ENCODE measurements at places on chromosomes 11 and 22.

DNA sequence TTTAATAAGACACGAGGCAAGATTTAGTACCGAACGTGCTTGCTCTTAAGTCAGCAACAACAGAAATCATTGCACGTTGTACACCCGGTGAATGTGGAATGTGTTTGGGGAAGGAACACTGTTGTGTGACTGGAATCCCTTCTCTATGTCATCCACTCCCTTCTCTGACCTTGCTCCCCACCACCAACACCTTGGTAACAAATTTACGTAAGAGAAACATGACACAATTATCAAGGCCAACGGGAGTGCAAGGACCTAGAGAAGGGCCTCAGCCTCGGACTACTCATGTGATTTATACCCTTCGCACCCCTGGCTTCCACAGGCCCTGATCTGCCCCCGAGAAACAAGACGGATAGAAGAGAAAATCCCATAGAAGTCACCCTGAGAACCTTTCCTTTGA lies 236.2 kb downstream of the LARGE1 start:
- DNase-seq, result no peak

DNA sequence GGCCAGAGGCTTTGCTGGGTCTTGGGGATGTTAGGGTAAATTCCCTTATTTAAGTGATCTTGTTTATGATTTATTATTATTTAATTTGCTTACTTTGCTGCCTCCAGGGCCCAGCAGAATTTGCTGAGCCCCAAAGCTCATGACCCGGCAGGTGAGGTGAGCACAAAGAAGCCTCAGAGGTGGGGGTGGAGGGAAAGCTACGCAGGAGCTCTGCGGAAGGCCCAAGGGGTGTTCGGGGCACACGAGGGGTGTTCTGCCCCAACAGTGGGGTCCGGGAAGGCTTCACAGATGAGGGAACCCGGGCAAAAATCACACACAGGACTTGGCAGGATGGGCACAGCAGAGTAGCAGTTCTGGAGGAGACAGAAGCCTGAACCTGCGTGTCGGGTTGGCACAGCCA lies 6.7 kb upstream of the LINC01488 start:
- DNase-seq, result no peak

- DNase-seq, result no peak
Observed at GRCh38 chr11:12160680-12161079, 50.3 kb downstream of the MICAL2 start.

- DNase-seq, result no peak
Observed at GRCh38 chr22:39785232-39785631, 108.3 kb downstream of the ENTHD1 start.

GRCh38 chr11:107397357-107397756 lies 60.3 kb downstream of the CWF19L2 start:
- DNase-seq, result no peak

DNA sequence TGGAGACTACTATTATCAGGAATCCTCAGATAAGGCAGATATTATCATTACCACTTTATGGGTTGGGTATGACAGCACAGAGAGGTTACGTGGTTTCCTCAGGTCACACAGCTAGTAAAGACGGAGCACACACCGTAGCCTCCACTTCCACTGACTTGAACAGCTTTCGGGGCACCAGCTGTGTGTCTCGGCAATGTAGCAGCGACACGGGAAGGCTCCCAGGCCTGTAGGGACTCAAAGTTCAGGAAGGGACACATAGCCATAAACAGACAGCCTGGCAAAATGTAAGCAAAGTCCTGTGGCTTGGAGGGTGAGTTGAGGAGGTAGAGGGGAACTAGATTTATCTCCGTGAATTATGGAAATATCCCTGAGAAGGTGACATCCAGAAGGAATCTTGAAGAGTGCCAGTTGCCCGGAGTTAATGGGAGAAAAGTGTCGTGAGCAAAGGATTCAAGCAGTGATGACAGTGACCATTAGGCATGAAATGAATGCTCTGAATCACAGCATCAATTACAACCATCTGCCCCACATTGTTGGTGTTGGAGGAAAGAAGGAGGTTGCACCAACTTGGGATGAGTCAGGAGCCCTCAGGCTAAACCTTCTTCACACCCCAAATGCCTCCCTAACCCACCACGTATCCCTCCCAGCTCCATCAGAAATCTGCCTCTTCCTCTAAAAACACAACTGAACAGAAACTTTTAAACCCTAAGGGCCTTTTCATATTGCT lies 106.7 kb upstream of the ASPHD2 start:
- DNase-seq, result no peak

GRCh38 chr11:129702410-129703398 lies 112.9 kb upstream of the TMEM45B start:
- DNase-seq, result no peak

GRCh38 chr11:44557464-44557863 lies 8.0 kb upstream of the CD82 start:
- DNase-seq, result no peak

- peak; percentile 50 for DNase-seq
Observed at GRCh38 chr11:72812967-72813739, 1.1 kb upstream of the ATG16L2 start.

GRCh38 chr22:38870312-38870741 lies 1.7 kb downstream of the CBX6 start:
- peak; percentile 77 for DNase-seq

GRCh38 chr11:71309181-71309580 lies 56.8 kb upstream of the SHANK2 start:
- DNase-seq, result no peak

GRCh38 chr11:70063555-70063954 lies 14.6 kb upstream of the ANO1 start:
- DNase-seq, result no peak

- no peak for DNase-seq
Observed at GRCh38 chr11:132655187-132655855, 877.0 kb downstream of the OPCML start.

DNA sequence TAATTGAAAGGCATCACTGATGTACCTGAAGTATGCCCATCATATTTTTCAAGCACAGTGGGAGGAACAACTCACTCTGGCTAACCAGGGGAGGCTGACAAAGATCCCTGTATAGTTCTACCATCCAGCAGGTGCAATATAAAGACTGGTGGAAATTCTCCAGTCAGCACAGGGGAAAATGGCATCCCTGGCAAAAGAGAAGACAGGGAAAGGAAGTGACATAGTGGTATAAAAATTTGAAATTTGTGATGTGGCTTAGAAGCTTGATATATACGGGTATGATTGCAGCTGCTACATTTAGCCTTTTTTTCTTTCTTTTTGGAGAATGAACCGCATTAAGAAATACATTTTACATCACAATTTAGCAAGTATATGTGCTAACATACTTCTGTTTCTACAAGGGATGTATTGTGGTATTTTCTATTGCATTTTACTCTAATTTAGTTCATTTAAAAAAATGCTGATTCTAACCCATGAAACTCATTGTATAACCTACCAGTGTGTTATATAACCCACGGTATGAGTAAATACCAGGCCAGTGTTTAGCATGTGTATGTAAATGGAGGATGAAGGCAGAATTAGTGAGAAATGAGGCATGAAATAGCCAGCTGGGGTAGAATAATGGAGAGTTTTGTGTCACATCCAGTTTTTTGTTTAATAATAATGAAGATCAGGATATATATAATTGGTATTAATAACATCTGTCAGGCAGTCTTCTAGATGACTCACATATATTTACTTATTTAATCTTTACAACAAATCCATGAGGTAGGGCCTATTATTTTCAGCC lies 186.1 kb downstream of the ARHGAP42 start:
- DNase-seq, result no peak

GRCh38 chr11:113213549-113213948 lies 100.8 kb upstream of the TTC12 start:
- no peak for DNase-seq

GRCh38 chr11:86097980-86098379 lies 29.1 kb upstream of the PICALM start:
- DNase-seq, result no peak

- DNase-seq, result no peak
Observed at GRCh38 chr22:49918911-49919881, 762 bp downstream of the CRELD2 start.

GRCh38 chr11:82944198-82944597 lies 42.7 kb downstream of the DDIAS start:
- no peak for DNase-seq

DNA sequence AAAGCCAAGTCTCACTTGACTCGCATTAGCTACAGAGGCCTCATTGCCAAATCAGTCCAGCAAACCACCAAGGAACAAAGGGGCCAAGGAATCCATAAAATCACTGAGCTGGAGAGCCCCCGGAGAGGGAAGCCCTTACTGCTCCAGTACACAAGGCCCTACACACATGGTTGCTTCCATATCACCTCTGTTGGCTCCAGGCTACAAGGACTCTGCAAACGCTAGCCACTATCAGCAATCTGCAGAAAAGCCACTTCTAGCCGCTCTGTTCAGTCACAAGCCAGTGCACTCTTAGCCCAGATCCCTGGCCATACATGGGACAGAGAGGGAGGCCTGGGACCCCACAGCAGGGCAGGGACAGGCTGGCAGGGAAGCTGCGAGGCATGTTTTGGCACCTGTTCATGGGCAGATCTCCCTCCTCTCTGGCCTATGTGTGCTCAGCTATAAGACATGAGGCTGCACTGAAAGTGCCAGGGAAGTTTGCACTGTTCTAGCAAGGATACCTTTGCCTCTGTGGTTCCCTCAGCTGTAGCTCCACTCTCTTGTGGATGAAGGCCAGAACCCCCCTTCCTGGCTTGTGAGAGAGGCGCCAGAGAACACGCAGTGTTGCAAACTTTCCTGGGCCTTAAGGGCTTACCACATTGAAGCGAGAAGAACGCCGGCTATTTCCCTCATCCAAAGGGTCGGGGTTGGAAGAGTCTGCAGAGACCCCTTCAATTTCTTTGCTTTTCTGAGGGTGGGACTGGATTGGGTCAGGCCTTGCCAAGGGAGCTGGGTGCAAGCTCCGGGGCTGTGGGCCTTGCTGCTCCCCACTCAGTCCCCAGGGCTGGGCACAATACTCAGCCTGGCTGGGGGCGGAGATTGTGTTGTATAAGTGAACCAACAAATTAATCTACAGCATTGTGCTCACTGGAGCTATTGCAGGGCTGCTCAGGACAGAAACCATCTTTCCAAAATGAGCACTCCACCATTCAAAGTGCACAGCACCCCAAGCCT lies 108.7 kb upstream of the PITPNB start:
- no peak for DNase-seq

DNA sequence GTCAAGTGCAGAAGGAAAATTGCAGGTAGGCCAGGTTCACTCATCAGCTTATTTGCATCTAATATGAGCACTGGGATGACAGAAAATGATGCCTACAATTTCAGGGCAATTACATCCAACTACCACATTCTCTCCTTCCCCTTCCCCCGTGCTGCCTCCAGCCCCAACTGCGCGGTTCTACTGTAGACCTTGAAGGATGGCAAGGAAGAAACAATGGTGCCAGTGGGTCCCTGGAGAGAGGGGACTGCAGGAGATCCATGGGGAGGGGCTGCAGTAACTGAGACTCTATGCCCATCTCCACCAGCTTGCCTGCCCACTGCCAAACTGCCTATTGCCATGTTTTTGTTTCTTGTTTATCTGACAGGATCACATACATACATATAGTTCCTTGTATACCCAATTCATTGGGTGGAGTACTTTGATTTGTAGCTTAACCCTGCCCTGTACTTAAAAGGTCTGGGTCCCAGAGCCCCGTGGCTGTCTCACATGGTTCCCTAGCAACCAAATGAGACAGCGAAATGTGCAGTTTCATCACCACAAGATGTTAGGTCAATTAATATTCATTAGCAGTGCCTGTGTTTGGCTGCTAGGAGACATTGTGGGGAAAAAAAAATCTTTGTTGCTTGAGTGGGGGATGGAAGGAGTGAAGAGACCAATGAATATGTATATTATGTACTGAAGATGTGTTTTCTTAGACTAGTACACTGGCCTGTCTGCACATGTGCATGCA lies 253.5 kb upstream of the PLET1 start:
- no peak for DNase-seq

DNA sequence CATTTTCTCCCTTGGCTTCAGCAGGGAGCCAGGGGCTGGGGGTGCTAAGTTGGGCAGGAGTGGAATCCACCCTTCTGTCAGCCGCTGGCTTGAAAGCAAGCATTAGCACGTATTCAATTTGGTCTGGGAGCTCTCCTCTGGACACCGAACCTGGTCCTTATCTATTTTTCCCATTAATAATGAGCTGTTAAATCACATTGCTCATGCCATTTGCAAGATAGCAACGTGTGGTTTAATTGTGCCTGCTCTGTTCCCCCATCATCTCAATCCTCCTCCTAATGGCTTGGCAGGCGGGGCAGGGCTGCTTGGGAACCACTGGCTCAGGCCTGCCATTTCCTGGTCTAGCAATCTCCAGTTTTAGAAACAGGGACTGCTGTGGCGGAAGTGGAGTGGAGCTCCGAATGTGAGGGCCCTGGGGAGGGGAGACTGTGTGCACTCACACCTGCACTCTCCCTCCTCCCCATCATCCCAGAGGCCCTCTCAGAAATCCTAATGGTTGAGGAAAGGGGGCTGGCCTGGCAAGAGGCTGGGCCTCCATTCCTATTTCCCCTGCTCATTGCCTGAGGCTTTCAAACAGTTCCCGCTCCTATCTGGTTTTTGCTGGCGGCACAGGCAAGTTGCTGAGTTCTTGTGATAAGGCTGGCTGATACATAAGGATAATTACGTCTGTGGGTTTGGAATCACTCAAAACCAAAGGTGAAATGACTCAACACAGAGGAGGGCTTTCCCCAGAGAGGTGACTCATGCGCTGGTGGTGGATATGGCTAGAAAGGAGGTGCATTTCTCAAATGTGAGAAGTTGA lies 201.2 kb upstream of the E2F8 start:
- DNase-seq, result no peak

- no peak for DNase-seq
Observed at GRCh38 chr11:72326151-72326848, 82.3 kb upstream of the PHOX2A start.

GRCh38 chr11:75383246-75383645 lies 16.1 kb upstream of the RPS3 start:
- DNase-seq, result no peak

DNA sequence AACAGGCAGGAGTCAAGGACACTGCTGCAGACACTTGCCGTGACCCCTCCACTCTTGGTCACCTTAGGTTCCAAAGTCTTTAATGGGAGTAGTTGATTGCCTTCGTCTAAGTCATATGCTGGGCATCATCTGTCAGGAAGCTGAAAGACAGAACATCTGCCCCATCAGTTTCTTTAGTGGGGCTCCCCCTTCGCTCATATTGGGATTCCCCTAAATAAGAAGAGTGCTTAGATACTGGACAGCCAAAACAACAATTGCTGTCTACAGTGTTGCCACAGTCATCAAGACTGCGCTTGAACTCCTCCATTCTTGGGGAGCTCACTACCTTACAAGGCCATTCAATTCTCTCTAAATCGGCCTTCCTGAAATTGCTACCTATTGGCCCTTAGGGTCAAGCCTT lies 58.5 kb downstream of the UBASH3B start:
- DNase-seq, result no peak

- DNase-seq, result no peak
Observed at GRCh38 chr22:48499456-48500425, 1327.9 kb downstream of the BRD1 start.

GRCh38 chr11:2096011-2096918 lies 42.9 kb downstream of the IGF2 start:
- no peak for DNase-seq

- no peak for DNase-seq
Observed at GRCh38 chr11:123174196-123175183, 20.6 kb downstream of the CLMP start.

GRCh38 chr11:79482800-79483199 lies 42.0 kb upstream of the TENM4 start:
- no peak for DNase-seq
